CD8-positive, alpha-beta T cell (primary cell): ENCODE measurements at places on chromosomes 16 and 17.
A peak's percentile ranks its signal among the peaks of the same experiment; 100 is the strongest.

DNA sequence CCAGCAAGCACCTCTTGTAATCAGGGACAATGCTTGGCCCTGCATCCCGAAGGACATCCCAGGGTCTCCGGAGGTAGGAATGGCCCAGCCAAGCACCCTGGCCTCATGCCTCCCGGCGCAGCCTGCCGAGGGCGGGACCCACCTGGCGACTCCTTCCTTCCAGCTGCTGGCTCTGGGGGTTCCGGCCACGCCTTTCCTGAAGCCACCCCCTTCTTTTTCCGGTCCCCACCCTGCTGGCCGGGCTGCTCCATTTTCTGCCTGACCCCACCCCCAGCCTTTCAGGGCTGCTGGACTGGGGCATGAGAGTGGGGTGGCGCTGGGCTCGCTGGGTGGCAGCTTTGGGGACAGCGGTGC lies 22.5 kb upstream of the CIBAR2 start:
- DNase-seq, result no peak

- peak; percentile 67 for DNase-seq
These were observed 84.1 kb upstream of the TOB1 start for GRCh38 chr17:50949989-50950877.

DNA sequence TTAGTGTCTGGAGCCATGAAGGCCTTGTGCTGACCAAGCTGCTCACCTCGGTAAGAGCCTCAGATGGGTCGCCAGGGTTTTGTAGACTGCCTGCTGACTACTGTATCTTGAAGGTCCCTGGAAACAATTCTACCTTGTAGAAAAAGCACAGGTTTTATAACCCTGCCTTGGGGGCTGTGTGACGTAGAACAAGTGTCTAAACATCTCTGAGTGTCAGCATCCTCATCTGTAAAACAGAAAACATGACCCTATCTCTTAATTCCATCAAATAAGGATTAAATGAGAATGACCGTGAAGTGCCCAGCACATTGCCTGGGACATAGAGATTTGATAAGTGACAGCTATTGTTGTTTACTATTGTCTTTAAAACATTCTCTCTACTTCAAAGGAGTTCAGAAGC lies 5.5 kb upstream of the TAOK2 start:
- no peak for DNase-seq

DNA sequence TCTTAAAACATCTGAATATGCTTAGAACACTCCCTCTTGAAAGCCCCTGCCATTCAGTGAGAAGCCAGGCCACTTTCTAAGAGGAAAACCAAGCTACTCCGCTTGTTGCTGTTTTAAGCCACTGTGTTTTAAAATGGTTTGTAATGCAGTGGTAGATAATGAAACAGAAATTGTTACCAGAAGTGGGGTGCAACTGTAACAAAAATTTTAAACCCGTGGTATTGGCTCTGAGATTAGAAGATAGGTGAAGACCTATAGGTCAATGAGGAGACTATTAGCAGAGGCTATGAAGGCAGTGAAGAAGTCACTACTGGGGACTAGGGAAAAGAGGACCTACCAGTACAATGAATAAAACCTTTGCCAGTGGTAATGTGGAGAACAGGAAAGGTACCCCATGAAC lies 266.5 kb downstream of the IRF8 start:
- no peak for DNase-seq

GRCh38 chr16:78800523-78800922 lies 701.1 kb downstream of the WWOX start:
- DNase-seq, result no peak

DNA sequence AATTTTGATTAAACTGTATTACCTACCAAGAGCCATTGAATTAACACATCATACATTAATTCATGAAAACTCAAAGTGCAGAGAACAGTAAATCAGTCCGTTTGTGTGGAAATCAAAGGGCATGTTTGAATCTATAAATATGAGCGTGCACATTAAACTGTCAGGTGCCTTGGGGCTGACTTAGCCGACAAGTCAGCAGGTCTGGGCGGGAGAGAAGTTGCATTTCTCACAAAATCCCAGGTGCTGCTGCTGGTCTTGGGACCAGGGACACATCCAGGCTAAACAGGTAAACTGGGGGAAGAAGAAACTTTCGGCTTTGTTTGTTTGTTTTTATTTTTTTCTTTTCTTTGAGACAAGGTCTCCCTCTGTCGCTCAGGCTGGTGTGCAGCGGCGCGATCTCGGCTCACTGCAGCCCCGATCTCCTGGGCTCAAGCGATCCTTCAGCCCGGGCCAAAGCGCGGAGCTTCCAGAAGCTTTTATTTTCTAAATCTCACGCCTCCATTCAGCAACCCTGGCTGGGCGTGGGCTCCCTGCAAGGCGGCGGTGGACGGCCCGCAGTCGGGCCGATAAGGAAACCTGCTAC lies 213.9 kb downstream of the MRTFB start:
- DNase-seq, result no peak

- DNase-seq, result no peak
These were observed 11.3 kb downstream of the WWP2 start for GRCh38 chr16:69773260-69773947.

- no peak for DNase-seq
These were observed 17.0 kb downstream of the TNS4 start for GRCh38 chr17:40484285-40484972.

GRCh38 chr16:21276090-21276489 lies 2.0 kb downstream of the CRYM start:
- DNase-seq, result no peak

DNA sequence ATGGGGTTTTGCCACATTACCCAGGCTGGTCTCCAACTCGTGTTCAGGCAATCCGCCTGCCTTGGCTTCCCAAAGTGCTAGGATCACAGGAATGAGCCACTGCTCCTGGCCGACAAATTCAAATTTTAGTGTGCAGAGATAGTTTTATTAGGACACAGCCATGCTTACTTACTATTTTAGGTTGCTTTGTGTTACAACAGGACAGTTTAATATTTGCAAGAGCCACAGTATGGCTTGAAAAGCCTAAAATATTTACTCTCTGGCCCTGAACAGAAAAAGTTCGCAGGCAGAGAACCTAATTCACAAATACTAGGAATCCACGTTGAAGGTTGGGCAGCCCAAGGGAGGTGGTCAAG lies 12.6 kb upstream of the ETV4 start:
- no peak for DNase-seq

DNA sequence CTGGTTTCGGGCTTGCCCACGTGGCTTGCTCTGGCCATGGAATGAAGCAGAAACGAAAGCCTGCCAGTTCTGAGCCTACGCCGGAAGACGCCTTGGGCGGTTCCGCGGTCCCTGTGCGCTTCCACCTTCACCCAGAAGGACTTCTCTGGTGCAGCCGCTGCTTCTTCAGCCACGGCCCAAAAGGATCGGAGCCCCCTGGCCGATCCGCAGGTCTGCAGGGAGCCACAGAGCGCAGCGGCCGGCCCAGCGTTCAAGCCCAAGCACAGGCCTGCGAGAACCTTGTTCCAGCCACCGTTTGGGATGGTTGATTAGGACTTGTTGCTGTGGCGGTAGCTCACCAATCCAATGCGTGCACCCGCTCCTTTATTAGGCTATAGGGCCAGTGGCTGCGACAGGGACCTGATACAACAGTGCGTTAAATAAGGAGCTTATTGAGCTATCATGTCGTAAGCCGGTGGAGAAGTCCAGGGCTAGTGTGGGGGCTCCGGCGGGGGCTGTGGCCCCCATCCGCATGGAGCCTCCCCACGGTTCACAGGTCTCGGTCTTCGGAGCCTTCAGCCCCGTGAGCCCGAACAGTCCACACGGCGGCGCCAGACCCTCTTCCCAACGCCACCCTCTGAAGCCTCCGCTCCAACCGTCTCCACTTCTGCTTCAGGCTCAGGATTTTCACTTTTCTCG lies 10.2 kb upstream of the MPP2 start:
- peak; percentile 70 for DNase-seq

- DNase-seq, result no peak
These were observed 2.0 kb downstream of the NEUROD2 start for GRCh38 chr17:39605492-39606433.

GRCh38 chr16:69927056-69927757 lies 23.9 kb upstream of the CLEC18A start:
- DNase-seq, result no peak

DNA sequence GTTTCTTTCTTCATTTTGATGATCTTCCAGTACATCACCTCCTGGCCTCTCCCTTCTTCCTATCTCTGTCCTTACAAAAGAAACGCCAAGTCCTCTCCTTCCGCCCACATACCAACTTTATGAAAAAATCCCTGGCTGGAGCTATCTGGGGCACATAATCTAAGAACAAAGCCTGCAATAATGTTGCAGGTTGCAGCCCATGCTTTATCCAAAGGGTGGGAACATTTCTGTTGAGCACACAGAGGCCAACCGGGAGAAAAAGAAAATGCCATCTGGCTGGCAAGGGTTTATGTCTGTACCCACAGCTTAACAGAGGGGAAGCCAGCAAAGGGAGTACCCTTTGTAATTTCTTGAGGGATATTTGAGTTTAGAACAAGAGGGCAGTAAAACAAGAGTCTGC lies 409.6 kb downstream of the SOX9 start:
- DNase-seq, result no peak

GRCh38 chr17:914561-914960 lies 65.0 kb downstream of the NXN start:
- DNase-seq, result no peak

GRCh38 chr17:9890124-9890523 lies 14.9 kb downstream of the RCVRN start:
- no peak for DNase-seq

DNA sequence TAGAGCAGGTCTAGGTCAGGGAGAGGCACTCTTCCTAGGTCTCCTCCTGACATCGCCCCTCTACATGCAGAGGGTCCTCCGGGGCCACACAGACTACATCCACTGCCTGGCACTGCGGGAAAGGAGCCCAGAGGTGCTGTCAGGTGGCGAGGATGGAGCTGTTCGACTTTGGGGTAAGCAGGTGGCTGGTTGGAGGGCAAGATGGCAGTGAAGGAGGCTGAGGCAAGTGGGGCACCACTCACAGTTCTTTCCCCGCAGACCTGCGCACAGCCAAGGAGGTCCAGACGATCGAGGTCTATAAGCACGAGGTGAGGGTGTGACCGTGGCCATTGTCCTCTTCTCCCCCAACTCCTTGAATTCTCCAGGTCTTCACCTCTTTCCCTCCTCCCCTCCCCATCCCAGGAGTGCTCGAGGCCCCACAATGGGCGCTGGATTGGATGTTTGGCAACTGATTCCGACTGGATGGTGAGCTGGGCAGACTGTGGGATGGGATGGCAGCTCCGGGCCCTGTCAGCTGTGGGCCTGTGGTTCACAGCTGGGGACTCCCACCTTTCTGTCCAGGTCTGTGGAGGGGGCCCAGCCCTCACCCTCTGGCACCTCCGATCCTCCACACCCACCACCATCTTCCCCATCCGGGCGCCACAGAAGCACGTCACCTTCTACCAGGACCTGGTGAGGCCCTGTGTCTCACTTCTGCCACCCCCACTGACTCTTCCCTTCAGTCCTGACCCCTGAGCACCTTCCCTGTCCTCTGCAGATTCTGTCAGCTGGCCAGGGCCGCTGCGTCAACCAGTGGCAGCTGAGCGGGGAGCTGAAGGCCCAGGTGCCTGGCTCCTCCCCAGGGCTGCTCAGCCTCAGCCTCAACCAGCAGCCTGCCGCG lies 3.0 kb downstream of the THOC6 start:
- no peak for DNase-seq

DNA sequence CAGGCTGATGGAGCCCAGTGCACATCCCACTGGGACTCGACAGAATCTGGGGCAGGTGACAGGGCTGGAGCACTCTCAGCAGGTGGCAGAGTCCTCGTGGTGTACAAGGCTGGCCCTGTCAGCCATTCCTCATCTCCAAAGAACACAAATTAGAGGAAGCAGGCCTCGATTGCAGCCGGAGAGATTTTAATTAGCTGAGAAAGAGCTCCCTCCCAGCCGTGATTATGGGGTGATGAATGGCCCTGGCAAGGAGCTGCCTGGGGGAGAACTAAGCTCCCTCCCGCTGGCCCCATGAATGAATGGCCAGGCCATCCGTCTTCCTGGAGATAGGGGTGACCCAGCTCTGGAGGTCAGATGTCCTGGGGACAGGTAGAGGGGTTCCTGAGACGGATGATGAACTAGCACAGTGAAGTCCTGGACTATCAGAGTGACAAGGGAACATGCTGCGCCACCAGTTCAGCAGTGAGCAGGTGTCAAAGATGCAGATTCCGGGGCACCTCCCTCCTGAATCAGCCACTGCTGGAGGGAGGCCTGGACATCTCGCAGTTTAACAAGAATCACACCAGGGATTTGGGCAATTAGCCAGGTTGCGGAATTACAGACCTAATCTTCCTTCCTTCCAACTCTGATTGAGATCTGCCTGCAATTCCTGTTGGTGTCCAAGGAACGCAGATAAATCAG lies 35.5 kb downstream of the PIMREG start:
- no peak for DNase-seq

GRCh38 chr16:84851192-84852127 lies 31.7 kb downstream of the CRISPLD2 start:
- no peak for DNase-seq

GRCh38 chr16:49281843-49282642 lies 405 bp upstream of the CBLN1 start:
- no peak for DNase-seq

DNA sequence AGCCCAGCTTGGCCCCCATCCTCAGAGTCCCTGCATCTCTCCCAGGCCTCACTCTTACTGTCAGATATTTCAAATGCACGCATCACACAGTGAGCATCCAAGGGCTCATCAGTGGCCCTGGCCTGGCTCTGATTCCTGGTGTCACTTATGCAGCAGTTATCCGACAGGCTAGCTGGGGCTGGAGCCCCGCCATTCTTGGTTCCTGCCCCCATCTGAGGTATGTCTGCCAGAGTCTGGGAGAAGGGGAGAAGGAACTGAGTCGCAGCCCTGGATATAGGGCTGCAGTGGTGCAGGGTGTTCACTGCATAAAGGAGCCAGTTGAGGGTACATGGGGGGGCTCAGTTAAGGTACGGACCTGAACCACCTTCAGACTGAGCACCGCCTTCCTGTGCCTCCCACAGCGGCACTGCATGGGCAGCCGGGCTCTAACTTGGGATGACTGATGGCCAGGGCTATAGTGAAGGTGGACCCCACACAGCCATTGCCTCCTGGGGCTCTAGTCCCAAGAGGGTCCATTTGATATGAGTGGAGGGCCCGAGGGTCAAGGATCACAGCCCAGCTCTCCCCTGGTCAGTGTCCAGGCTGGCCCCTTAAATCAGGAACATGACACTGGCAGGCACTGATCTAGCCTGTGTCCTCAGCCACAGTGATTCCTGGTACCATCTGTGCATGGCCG lies 1.8 kb upstream of the RASD1 start:
- no peak for DNase-seq

DNA sequence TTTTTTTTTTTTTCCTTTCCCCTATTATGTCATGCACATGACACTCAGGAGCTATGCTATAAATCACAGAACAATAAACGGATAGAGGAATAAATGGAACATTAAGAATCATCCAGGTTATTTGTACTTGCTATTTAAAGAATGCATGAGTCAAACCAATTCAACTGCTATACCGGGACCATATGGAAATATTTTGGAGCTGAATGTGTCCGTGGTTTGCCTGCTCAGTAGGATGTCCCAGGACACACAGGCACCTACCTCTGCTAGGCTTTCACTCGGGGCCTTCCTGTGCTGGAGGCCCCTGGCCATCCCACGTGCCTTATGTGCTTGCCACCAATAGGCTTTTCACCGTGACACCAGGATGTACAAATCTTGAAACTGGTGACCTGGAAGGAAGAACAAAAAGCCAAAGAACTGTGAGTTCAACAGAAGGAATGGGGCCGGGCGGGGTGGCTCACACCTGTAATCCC lies 15.3 kb upstream of the SEC14L1 start:
- no peak for DNase-seq

GRCh38 chr16:49855822-49856671 lies at the start of gene ZNF423:
Gene ZNF423 (minus strand): TSS chr16:49856112. CDS start chr16:49855774, 338 bp downstream.
- no peak for DNase-seq

- DNase-seq, result no peak
These were observed 387.3 kb upstream of the CDH11 start for GRCh38 chr16:65509172-65509571.
